ENCODE measurements at places on chromosomes 12 and 14. TPM values are rescaled to one million over a fixed set of nuclear protein-coding genes. Genes with fewer than 3 reads are reported as not detected.

NOXRED1 gene
- not detected for total RNA-seq

PCED1B gene
- 0.38 TPM for total RNA-seq

GLT1D1 gene
- not detected for total RNA-seq

SLC6A15 gene
- total RNA-seq = 2.3 TPM

ADAMTS20 gene
- not detected for total RNA-seq

MYF5 gene
- total RNA-seq = not detected

PIANP gene
- not detected for total RNA-seq

CRIP2 gene
- total RNA-seq = 236 TPM

TROAP gene
- 7.8 TPM for total RNA-seq

KLRB1 gene
- total RNA-seq = not detected

CLEC4A gene
- not detected for total RNA-seq

All from vein endothelial cell (primary cell).